ENCODE measurements at places on chromosomes 2 and 18.

DNA sequence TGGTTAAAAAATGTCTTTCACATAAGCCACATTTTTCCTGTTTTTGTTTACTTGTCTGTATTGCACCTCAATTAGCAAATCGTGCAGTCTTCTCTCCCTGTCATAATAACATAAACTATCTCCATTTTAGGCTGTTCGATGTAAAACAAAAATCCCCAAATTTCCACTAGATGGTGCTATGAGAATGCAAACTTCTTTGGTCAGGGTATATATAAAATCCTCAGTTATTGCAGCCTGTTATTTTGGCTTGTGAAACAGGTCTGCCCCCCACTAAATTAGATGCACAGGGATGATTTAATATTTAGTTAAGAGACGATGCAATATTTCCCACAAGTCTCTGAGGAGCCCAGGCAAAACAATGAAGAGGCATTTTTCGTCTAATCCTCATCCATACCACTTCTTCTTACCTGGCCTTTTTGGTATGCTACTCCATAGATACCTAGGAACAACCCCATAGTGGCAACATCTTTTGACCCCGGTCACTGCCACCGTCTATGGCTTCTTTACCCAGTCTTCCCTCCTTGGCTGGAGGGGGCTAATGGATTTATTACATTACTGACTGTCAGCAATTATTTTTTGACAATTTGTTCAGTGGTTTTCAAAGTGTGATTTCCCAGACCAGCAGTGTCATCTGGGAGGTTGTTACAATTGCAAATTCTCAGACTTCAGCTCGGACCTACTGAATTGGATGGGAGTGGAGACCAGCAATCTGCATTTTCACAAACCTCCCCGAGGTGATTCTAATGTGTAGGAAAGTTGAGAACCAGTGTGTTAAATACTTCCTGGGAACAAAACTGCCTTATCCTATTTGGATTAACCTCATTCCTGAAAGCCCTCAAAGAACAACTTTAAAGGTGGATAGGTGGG, 117.4 kb upstream of the CWC22 start:
- no peak for DNase-seq

- DNase-seq, result no peak
These were observed 26.6 kb upstream of the DPP4 start for GRCh38 chr2:162100579-162100978.

DNA sequence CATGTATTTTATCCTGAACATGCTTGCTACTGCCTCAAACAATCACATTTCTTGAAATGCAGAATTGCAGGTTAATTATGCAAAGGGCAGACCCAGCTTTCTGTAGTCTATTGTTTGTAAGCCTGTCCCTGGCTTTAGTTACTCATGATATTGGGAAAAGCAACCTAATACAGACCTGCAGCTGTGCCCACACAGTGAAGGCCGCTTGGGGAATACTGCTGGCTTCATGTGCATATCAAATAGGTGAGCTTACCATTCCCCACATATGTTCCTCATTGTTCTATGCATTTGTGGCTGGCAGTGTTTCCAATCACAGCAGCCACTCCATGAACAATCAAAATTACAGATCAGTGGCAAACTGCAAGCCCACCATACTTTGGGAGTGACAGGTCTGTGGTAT, 186.3 kb downstream of the TMEM163 start:
- DNase-seq, result no peak

GRCh38 chr18:62346333-62347088, 21.4 kb downstream of the TNFRSF11A start:
- DNase-seq, result no peak

DNA sequence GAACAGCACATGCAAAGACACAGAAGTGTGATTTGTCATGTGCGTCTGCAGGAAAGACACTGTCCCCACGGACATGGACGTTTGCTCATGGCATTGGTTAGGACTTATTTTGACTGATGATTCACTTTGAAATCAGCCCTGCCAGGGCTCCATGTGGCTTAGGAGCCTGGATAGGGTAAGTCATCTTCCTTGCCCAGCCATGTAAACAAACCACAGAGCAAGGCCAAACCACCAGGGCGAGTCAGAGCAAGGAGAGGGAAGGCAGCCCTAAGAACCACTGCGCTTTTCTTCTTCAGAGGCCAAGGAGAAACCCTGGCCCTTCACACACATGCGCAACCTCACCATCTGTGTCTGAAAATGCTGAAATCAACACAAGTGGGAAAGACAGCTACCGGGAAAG, 88.8 kb downstream of the GFPT1 start:
- DNase-seq, result no peak

DNA sequence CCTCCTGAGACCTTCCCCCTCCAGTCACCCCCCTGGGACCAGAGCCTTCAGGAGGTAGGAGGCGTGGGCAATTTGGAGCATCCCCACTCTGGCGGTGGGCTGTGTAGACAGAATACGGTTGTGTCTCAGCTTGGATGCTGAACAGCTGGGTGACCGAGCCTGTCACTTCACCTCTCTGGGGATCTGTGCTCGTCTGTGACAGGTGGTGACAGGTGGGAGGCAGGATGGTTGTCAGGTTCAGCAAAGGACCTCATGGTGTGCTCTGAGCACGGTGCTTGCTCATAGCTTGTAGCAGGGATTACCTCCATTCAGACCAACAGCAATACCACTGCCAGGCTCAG, 186.5 kb upstream of the HS6ST1 start:
- DNase-seq, result no peak

DNA sequence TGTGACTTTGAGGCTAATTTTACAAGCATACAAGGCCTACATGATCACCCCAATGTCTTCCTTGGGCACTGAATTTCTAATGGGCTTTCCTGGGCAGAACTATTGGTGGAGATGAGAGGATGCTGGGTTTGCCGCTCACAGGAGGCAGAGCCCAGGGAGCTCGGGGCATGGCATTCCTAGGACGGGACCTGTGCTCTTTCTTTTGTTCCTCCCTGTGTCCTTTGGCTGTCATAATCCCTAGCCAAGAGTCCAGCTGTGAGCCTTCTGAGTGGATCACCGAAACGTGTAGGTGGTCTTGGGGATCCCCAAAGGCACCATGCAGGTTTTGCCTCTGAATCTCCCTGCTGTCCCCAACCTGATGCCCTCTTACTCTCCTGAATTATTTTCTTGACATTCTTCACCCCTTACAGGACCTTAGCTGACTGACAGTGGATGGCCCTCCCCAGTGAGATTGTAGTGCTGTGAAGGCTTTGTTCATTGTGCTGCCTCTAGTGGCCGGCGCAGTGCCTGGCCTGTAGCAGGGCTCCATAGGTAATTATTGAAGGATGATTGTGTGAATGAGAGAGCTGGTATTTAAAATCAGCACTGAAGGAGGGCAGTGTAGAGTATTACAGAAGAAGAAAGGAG, 221.9 kb downstream of the ZNF407 start:
- no peak for DNase-seq

DNA sequence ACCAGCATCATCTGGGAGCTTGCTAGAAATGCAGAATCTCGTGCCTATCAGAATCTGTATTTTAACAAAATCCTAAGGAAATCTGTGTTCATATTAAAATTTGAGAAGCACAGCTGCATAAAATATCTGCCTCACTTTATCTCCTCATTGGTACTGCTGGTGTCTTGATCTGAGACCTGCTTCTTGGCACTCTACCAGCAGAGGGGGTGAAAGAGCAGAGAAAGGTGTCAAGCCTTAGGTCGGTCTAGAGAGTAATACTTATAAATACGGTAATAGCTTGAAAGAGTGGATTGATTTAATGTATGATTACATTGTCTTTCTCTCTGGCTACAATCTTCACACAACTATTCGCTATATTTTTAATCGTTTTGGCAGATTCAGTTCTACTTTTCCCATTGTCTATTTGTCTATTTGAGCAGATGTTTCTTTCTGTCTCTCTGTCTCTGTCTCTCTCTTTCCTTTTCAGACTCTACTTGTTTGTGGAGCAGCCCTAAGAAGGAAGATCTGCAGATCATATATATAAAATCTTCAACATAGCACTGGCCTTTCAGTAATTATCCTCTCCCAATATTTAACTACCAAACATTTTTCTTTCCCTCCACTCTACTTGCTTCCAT, 1.7 kb upstream of the GCG start:
- peak; percentile 29 for DNase-seq

DNA sequence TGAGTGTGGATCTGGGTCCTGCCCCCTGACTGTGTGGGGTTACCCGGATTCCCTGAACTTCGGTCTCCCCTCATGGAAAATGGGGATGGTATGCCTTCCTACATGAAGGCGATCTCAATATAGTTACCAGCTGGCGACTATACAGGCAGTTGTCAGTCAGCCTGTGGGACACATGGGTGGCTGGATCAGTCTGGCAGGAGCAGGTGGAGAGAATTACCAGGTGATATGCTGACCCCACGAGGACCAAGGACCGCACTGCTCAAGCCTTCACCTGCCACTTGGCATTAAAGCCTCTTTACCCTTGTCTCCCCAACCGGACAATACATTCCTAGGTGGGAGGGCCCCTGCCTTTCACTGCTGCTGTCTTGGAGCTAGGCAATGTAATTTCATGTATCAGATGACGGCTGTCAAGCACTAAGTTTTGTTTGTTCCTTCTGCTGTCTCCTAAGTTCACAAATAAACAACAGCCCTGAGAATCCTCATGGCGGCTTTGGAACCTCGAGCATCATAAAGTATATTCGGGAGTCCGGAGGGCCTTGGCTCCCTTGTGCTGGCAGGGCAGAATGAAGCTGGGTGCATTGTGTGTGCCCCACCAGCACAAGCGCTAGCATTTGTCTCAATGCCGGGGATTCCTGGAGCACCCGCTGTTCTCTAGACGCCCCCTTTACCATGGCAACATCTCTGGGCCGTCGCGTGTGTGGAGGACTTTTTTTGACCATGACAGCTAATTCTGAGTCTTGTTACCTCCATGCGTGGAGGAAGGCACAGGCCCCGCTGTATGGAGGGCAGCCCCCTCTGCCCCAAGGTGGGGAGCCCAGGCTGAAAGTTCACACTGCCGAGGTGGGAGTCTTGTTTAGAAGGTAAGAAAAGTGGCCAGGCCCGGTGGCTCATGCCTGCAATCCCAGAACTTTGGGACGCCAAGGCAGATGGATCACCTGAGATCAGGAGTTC, 48.6 kb downstream of the PDCL3 start:
- no peak for DNase-seq

DNA sequence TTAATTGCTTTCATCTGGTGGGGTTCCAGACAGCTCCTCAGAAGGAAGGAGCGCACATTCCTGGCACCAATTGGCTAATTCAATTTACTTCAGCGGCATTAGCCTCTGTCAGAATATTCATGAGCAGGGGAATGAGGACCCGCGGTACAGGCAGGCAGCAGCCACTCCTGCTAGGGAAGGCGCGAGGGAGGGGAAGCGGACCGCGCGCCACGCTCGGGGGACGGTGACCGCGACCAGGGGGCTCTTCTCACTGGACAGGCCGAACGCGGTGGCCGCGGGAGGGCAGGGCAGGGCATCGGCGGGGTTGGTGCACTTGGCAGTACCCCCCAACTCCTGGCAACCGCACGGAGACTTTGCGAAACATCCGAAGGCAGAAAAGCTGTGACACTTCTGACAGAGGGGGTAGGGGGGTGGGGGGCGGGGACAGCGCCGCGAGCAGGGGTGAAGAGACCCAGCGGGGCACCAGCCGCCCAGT, at the start of gene CDH20:
CDH20 (plus strand) TSS at position 160 of the 475 bp plus-strand sequence.
- no peak for DNase-seq

GRCh38 chr2:12326449-12327190, 390.1 kb upstream of the TRIB2 start:
- DNase-seq, result peak; percentile 6

DNA sequence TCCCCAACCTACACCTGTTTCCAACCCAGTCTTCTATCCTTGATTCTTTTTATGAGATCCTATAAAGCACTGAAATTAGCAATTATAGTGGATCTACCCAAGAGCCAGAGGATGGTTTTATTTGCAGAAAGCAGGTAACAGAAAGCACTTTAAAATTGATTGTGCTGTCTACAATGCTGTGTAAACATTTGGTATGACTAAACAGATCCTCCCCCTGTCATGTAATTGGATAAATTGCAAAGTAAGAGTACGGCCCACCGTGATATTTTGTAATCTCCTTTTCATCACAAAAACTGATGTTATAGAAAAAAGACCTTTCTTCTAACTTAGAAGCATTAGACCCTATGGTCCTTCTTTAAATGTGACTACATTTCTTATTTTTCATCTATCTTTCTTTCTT, 11.3 kb upstream of the PPP3R1 start:
- DNase-seq, result no peak

DNA sequence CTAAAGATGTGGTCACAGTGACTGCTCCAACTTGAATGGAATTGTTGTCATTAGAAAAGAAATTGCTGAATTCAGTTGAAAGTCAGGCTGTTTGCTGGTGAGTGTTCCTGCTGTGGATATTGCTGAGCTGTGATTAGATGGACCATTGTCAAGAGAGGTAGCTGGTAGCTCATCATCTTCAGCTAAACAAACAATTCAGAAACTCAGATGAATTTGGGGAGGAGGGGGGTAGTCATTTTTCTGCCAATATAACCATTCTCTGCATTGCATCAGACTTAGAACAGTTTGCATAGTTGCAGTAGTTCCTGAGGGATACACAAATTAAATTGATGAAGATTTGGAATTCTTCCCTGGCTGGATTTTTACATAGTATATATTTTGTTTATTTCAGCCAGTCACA, 108.3 kb downstream of the MTCL1 start:
- DNase-seq, result no peak

DNA sequence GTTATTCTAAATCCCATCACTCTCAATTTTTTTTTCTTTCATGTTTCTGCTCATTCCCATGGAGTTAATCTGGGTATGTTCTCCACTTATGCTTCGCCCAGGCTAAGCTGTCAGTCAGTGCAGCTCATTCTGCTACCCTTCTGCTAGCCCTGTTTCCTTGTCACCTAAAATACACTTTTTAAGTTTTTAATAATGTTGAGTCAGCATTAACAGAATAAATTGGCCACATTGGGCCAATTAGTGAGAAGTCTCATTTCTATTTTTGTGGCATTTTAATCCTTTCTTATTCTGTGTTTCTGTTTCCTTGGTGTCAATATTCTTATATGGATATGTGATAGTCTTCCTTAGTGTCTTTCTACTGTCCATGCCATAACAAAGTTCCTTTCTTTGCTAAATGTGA, 1126.2 kb downstream of the DPP10 start:
- no peak for DNase-seq

DNA sequence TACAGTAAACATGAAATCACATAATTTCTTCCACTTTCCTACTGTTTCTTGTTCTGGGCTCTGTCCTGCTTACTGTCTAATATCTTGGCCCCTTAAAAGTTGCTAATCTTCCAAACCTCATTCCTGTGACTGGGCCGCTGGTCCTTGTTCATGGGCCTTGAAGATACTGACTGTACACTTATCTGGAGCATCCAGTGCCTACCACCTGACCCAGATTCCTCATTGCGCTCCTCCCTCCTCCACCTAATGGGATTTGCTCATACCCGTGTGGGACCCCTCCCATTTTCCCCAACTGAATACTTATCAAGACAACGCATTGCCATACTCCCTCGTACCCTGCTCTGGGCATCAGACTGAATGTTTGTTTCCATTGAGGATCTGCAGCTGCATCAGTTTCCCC, 6.1 kb upstream of the IL37 start:
- DNase-seq, result no peak

DNA sequence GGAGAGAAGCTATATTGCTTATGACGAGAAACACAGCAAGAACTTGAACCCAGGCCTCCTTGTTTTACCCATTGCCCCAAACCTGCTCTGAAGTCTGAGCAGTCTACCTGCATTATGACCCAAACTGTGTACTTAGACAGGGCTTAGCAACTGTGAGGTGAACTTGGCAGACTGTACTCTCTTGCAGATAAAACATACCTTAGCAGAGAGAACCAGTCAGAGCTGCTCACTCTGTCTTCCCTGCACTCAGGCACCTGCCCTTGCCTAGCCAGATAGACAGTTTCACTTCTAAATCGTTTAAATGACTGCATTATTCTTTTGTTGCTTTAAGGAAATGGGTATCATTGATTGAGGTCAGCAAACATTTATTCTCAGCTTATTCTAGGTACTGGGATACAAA, 20.3 kb downstream of the ITPRID2 start:
- DNase-seq, result no peak

Measured in CD4-positive, alpha-beta T cell treated with Interferon alpha-2 for 1 hour (primary cell).